ENCODE measurements at places on chromosomes 11 and 22. TPM values are rescaled to one million over a fixed set of nuclear protein-coding genes. Genes with fewer than 3 reads are reported as not detected.

Gene PRG2
- total RNA-seq: not detected

Gene GGTLC2
- total RNA-seq: not detected

DNA sequence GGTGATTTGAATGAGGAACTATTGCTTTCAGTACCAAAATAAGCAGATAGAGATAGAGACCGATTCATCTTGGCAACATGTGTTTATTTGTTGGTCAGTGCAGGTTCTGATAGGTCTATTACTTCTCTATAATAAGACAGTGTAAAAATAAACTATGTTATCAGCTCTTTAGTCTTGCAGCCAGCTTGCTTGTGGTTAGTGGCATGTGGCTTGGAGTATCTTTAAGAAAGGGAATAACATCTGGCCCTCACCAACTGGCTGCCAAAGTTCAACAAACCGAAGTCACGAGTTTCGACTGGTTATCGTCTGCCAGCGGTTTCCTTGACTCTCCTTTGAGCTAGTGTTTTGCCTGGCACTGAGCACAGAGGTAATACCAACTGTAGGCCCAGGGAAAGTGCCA lies 71.8 kb downstream of the CTTN start:
- DNase-seq: no peak

DNA sequence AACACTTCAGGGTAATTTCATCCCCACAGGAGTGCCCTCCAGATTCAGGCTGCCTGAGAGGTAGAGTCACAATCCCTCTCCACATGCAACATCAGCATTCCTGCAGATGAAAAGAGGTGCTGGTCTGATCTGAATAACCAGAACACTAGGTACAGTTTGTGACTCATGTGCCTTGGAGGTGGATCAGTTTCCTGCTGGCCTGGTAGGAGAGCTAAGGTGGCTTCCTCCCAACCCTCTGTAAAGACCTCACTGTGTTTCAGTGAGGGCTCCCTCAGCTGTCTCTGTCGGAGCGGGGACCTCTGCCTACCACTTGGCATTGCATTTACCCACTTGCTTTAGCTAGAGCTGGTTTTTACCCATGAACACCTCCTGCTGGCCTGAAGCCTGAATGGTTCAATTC lies 7.6 kb downstream of the OR9G1 start:
- DNase-seq: no peak

- DNase-seq: no peak
These were observed 33.9 kb downstream of the MAML2 start for GRCh38 chr11:96309016-96309642.

- DNase-seq: no peak
These were observed 1.4 kb downstream of the FDX1 start for GRCh38 chr11:110431051-110431672.
